ENCODE measurements at places on chromosomes 11 and 22. TPM values are rescaled to one million over a fixed set of nuclear protein-coding genes. Genes with fewer than 3 reads are reported as not detected.

GRCh38 chr22:32202539-32203180, 2.2 kb downstream of the RFPL2 start:
- peak; percentile 22 for DNase-seq
- H3K4me1 ChIP-seq = no peaks in the 10 kb centered on the region
- no peaks in the 10 kb centered on the region for H3K36me3 ChIP-seq
- no peak overlapping the region for H3K27ac ChIP-seq
- no peak overlapping the region for H3K4me3 ChIP-seq

- H3K27me3 ChIP-seq = no peaks in the 10 kb centered on the region
- H3K27ac ChIP-seq = peak within 1 kb of the TSS; percentile 41
- peak within 1 kb of the TSS; percentile 85 for H3K4me3 ChIP-seq
- H3K4me1 ChIP-seq = peaks cover 16% of the 10 kb centered on the region
Measured at GRCh38 chr22:35540595-35541253, at the start of gene RASD2. Gene RASD2, plus strand, starts transcription at chr22:35540831. Its CDS starts 5,979 bp downstream, at chr22:35546810.

DNA sequence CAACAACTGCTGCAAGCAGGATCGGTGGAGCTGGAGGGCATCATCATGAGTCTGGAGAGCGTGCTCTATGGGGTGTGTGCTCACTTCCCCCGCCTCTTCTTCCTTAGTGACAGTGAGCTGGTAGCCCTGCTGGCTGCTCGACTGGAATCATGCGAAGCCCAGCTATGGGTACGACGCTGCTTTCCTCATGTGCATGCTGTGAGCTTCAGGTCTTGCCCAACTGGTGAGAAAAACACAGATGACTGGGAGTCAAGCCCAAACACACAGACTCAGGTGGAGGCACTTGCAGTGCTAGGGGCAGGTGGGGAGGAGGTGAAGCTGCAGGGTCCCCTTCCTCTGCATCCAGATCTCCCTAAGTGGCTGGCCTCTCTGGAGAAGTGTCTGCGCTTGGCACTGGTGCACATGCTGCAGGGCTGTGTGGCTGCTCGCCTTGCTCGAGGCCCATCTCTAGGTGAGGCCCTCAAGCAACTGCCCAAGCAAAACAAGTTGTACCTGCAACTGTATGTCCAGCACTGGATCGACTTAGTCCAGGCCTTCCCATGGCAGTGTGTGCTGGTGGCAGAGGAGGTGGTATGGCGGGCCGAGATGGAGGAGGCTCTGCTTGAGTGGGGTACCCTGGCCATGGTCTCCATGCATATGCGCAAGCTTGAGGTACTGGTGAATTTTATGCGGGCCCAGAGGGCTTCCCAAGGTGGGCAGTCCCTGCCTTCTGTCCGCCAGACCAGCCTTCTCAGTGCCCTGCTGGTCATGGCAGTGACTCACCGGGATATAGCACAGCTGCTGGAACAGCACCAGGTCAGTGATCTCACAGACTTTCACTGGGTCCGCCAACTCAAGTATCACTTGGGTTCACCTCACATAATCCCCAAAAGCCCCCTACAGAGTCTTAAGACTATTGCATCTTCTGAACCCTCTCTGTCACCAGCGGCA, 48.1 kb downstream of the DNHD1 start:
- no peaks in the 10 kb centered on the region for H3K4me1 ChIP-seq
- DNase-seq = peak; percentile 51
- H3K27me3 ChIP-seq = no peaks in the 10 kb centered on the region
- H3K36me3 ChIP-seq = 0 out of 2 replicates have a peak, but pooled peaks cover 4% of the 10 kb centered on the region
- H3K4me3 ChIP-seq = no peak overlapping the region

WBP2NL gene
- total RNA-seq = not detected

SLC5A4 gene
- under 0.01 TPM for total RNA-seq

DNA sequence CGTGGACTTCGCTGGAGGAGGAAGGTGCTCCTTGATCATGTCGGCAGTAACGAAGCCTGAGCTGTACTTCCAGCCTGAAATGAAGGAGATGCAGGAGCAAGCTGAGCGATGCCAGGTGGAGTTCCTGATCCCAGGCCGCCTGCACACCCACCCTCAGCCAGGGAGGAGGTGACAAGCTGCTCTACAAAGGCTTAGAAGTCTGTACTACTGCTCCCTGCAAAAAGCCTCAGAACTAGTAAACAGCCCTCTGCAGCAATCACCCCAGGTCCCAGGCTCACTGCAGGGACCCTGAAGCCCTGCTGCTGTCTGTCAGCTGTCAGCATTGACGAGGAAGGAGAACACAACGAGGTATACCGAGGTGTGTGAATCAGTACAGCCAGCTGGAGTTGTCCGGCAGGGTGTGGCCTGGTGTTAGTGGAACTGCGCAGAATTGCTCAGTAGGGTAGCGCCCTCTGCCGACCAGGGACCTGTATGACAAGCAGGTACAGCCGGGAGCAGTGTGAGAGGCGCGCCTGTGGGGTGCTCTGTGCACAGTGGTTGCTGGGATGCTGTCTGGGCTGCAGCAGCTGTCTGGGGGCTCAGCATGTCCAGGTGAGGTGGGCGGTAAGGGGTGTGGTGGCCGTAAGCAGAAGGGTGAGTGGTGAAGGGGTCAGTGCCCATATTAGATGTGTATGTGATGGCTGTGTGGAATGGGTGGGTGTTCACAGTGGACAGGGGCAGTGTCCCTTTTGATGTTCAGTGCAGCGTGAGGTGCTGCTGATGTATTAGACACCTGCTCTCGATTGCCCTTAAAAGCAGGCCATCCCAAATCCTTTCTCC, 7.6 kb downstream of the CYB5R2 start:
- H3K27me3 ChIP-seq = no peaks in the 10 kb centered on the region
- H3K4me1 ChIP-seq = no peaks in the 10 kb centered on the region
- H3K36me3 ChIP-seq = no peaks in the 10 kb centered on the region

GRCh38 chr11:36012455-36012854, 68.6 kb downstream of the LDLRAD3 start:
- H3K27me3 ChIP-seq = no peaks in the 10 kb centered on the region
- peak; percentile 56 for DNase-seq
- H3K4me3 ChIP-seq = no peak overlapping the region
- peaks cover 14% of the 10 kb centered on the region for H3K4me1 ChIP-seq
- H3K36me3 ChIP-seq = no peaks in the 10 kb centered on the region
